ENCODE measurements at places on chromosomes 5 and 9.

GRCh38 chr5:147737921-147738320, 44.6 kb downstream of the JAKMIP2 start:
- no peak for DNase-seq

GRCh38 chr9:72473474-72474261, 47.7 kb upstream of the TMC1 start:
- peak; percentile 32 for DNase-seq

GRCh38 chr9:109537288-109537687, 39.2 kb upstream of the PTPN3 start:
- no peak for DNase-seq

DNA sequence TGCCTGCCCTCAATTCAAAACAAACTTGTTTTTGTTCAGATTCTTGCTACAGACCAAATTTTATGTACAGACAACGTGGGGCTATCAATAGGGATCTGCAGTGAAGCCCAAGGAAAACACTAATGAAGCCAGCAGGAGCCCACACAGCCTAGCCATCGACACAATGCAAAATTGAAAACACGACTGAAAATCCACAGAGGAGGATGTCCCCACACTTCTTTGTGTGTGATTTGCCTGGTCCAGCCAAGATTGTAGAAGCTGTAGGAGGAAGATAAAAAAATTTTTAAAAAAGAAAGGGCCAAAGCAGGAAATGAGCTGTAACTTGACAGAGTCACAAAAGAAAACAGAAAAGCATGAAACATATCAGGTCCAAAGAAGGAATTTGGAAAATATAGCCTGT, 34.8 kb downstream of the HTR4 start:
- DNase-seq = no peak

DNA sequence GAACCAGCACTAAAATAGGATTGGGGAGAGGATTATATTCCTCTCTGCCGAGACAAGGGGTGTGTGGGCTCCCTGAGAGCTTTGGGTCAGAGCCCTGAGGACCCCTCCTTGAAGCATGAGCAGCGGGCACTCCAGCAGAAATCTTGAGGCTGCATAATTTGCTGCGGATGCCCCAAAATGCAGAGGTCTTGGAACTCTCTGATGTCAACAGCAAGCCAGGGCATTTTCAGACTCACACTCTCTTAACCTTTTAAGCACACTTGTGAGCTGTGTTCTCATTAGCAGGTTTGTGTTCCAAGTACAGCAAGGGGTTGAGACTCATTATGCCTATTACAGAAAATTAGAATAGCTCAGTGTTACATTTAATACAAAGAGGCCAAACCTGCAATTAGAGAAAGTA, 513.0 kb upstream of the ADAMTS16 start:
- no peak for DNase-seq

- no peak for DNase-seq
Observed at GRCh38 chr9:83240671-83241070, 177.7 kb upstream of the RASEF start.
